ENCODE measurements at places on chromosomes 7 and 10.

- no peak overlapping the region for H3K27ac ChIP-seq
- no peaks in the 10 kb centered on the region for H3K36me3 ChIP-seq
- H3K27me3 ChIP-seq = no peaks in the 10 kb centered on the region
- H3K4me1 ChIP-seq = no peaks in the 10 kb centered on the region
These were observed 155.5 kb downstream of the BUB3 start for GRCh38 chr10:123309731-123310130.

DNA sequence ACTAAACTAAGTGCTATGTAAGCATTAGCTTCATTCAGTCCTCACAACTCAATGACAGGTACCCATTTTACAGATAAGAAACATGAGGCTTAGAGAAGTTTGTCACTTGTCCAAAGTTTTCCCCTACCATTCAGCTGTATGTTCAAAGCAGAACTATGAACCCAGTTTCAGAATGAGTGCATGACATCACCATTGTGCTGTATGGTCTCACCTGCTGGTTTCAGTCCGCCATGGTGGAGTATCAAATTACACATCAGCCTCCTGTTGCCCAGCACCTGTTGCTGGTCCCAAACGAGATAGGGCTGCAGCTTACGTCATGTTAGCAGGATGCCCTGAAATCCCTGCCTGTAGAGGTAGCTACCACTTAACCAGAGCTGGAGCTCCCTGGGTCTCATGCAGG is 95.0 kb downstream of the DYNC1I1 start:
- no peak overlapping the region for H3K4me3 ChIP-seq
- no peaks in the 10 kb centered on the region for H3K27me3 ChIP-seq
- H3K4me1 ChIP-seq = no peaks in the 10 kb centered on the region
- no peak overlapping the region for H3K27ac ChIP-seq

GRCh38 chr10:133191651-133192050 is 31.6 kb downstream of the KNDC1 start:
- no peak for DNase-seq
- H3K4me3 ChIP-seq = no peak overlapping the region
- H3K27me3 ChIP-seq = peaks cover 19% of the 10 kb centered on the region

DNA sequence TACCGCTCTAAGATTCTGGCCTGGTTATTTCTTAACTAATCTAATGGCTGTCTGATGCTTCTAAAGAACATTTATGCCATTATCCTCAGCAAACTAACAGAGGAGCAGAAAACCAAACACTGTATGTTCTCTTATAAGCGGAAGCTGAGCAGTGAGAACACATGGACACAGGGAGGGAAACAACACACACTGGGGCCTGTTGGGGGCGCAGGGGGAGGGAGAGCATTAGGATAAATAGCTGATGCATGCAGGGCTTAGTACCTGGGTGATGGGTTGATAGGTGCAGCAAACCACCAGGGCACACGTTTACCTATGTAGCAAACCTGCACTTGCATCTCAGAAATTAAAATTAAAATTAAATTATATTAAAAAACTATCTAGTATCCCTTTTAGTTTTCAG is 853.5 kb downstream of the GATA3 start:
- DNase-seq = no peak
- H3K27me3 ChIP-seq = peaks cover 21% of the 10 kb centered on the region
- peaks cover 2% of the 10 kb centered on the region for H3K4me1 ChIP-seq
- no peak overlapping the region for H3K27ac ChIP-seq

GRCh38 chr7:81590131-81590530 is 179.7 kb downstream of the HGF start:
- DNase-seq = no peak
- H3K4me1 ChIP-seq = no peaks in the 10 kb centered on the region
- H3K27ac ChIP-seq = no peak overlapping the region
- no peak overlapping the region for H3K4me3 ChIP-seq
- H3K27me3 ChIP-seq = no peaks in the 10 kb centered on the region

- H3K4me1 ChIP-seq = peaks cover 42% of the 10 kb centered on the region
- DNase-seq = no peak
- no peaks in the 10 kb centered on the region for H3K27me3 ChIP-seq
- H3K27ac ChIP-seq = peak overlapping the region; percentile 29
- peaks cover 37% of the 10 kb centered on the region for H3K36me3 ChIP-seq
These were observed 4.4 kb downstream of the DDIT4 start for GRCh38 chr10:72277996-72278667.

DNA sequence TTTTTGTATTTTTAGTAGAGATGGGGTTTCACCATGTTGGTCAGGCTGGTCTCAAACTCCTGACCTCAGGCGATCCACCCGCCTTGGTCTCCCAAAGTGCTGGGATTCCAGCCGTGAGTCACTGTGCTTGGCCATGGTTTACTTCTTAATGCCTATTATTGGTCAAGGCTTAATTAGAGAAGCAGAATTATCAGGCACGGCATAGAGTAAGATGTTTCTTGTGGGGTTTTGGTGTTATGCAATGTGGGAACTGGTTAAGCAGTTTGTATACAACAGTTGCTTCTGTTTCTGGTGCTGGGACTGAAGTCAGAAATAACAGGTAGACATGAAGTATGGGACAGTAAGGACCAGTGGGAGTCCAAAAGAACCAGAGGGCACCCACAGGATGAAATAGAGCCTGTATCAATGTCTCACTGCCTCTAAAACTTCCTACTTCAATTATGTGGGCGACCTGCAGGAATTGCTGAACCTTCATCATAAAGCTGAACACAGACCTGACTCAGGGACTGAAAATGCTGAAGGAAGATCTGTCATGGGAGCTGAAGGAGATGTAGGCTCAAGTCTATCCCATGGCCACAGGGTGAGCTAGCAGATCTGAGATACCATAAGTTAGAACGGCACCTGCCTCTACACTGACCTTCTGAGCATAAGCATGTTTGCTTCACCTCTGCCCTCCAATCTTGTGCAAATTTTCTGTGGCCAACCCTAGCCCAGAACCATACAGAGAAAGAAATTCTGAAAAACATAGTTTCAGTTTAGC is 38.3 kb upstream of the VCL start:
- no peak for DNase-seq
- H3K27me3 ChIP-seq = no peaks in the 10 kb centered on the region
- H3K36me3 ChIP-seq = peaks cover 7% of the 10 kb centered on the region
- peaks cover 45% of the 10 kb centered on the region for H3K4me1 ChIP-seq

DNA sequence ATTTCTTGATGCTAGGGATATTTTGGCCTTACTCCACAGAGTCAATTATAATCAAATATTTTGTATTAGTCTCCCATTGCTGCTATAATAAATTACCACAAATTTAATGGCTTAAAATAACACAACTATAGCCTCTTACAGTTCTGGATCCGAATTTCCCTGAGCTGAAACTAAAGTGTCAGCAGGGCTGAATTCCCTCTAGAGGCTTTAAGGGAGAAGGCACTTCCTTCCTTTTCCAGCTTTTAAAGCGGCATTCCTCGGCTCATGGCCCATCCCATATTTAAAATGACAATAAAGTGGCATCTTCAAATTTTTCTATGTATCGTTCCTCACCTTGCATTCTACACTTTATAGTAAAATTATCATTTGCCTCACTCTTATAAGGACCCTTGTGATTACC is 421.4 kb upstream of the ZWINT start:
- no peaks in the 10 kb centered on the region for H3K27me3 ChIP-seq
- H3K27ac ChIP-seq = no peak overlapping the region
- no peak for DNase-seq

- no peak overlapping the region for H3K27ac ChIP-seq
- no peaks in the 10 kb centered on the region for H3K36me3 ChIP-seq
- H3K4me3 ChIP-seq = no peak overlapping the region
- no peaks in the 10 kb centered on the region for H3K27me3 ChIP-seq
- no peak for DNase-seq
- no peaks in the 10 kb centered on the region for H3K4me1 ChIP-seq
These were observed 339.7 kb downstream of the PTPRN2 start for GRCh38 chr7:158247758-158248487.

GRCh38 chr10:29811751-29812427 is 177.1 kb upstream of the SVIL start:
- H3K27ac ChIP-seq = no peak overlapping the region
- peak overlapping the region; percentile 43 for H3K4me3 ChIP-seq
- DNase-seq = peak; percentile 8
- peaks cover 16% of the 10 kb centered on the region for H3K27me3 ChIP-seq
- no peaks in the 10 kb centered on the region for H3K36me3 ChIP-seq
- H3K4me1 ChIP-seq = peaks cover 5% of the 10 kb centered on the region

DNA sequence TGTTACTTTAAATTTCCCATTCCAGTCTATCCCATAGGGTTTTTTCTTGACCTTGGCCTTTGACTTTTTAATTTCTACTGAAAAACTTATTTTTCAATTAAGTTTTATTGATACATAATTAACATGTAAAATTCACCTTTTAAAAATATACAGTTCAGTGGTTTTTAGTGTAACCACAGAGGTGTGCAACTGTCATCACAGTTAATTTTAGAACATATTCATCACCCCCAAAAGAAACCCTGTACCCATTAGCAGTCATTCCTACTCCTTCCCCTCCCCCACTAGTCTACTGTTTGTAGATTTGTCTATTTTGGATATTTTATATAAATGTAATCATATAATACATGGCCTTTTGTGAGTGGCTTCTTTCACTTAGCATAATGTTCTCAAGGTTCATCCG is 96.5 kb upstream of the GJD4 start:
- DNase-seq = no peak
- no peaks in the 10 kb centered on the region for H3K27me3 ChIP-seq
- H3K27ac ChIP-seq = peak overlapping the region; percentile 15
- no peaks in the 10 kb centered on the region for H3K36me3 ChIP-seq

DNA sequence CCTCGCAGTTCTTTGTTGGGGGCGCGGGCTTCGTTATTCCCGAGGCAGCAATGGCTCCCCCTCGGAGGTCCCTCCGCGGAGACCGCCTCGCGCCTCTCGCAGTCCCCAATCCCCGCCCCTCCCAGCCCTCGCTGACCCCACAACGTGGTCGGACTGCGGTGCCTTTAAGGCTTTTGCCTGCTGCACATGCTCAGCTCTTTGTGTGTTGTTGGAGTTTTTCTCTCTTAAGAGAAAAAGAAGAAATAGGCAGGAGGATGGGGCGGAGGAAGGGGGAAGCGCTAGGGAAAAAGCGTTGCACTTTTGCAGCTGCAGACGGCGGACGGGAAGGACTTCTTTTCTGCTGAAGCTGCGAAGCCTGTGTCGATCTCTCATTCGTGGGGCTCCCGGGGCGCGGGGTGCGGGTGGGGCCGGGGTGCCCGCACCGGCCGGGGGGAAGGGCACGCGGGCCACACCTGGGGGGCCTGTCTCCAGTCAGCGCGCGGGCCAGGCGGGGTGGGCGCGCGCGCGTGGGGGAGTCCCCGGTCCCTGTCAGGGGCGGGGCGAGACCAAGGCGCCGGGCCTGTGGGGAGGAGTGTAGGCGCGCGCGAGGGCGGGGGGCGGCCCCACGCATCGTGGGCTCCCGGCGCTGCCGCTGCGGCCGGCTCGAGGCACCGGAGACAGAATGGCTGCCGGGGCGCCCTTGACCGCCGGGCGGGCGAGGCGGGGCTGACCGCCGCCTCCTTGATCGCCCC is 445 bp upstream of the ATRNL1 start:
- H3K4me3 ChIP-seq = peak overlapping the region; percentile 82
- H3K36me3 ChIP-seq = no peaks in the 10 kb centered on the region
- no peak overlapping the region for H3K27ac ChIP-seq
- no peak for DNase-seq
- H3K4me1 ChIP-seq = peaks cover 13% of the 10 kb centered on the region

DNA sequence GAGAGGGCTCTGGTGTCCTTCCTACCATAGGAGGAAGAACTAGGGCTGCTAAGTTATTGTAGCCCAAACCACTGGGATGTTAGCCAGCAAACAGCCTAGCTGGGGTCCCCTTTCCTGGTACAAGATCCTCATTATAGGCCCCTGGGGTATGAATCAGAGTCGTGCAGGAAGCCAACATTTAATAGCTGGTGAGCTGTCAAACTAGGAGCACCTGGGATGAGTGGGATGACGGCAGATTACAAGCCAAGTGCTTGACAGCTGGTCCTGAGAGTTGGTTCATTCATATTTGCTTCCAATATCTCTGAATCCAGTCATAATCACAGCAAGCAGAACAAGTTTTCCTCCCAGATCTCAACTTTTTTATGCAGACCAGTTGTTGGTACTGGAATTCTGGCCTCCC is 25.1 kb upstream of the DNAJB12 start:
- H3K27ac ChIP-seq = no peak overlapping the region
- peaks cover 11% of the 10 kb centered on the region for H3K36me3 ChIP-seq
- no peaks in the 10 kb centered on the region for H3K27me3 ChIP-seq

GRCh38 chr7:90877201-90877600 is 281.1 kb downstream of the CDK14 start:
- H3K27ac ChIP-seq = no peak overlapping the region
- H3K27me3 ChIP-seq = no peaks in the 10 kb centered on the region
- DNase-seq = no peak
- no peaks in the 10 kb centered on the region for H3K36me3 ChIP-seq

DNA sequence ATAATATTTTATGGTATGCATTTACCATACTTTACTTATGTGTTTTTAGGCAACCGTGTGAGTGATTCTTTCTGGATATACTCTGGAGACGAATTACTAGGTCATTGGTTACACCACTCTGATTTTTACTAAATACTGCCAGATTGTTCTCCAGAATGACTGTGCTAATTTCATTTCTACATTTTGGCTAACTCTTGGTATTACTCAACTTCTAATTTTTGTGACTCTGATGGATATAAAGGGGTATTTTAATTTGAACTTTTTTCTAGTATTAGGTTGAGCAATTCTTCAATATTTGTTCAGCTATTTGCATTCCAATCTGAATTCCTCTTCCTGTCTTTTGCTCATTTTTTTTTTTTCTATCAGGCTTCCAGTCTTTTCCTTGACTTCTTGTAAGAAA is 223.6 kb downstream of the MDFIC start:
- no peaks in the 10 kb centered on the region for H3K36me3 ChIP-seq
- no peaks in the 10 kb centered on the region for H3K27me3 ChIP-seq
- H3K27ac ChIP-seq = no peak overlapping the region
- H3K4me3 ChIP-seq = no peak overlapping the region
- DNase-seq = no peak

GRCh38 chr10:70201105-70201504 is 30.8 kb upstream of the SAR1A start:
- H3K27ac ChIP-seq = peak overlapping the region; percentile 49
- no peak overlapping the region for H3K4me3 ChIP-seq
- no peaks in the 10 kb centered on the region for H3K27me3 ChIP-seq
- H3K4me1 ChIP-seq = peaks cover 15% of the 10 kb centered on the region
- no peak for DNase-seq

DNA sequence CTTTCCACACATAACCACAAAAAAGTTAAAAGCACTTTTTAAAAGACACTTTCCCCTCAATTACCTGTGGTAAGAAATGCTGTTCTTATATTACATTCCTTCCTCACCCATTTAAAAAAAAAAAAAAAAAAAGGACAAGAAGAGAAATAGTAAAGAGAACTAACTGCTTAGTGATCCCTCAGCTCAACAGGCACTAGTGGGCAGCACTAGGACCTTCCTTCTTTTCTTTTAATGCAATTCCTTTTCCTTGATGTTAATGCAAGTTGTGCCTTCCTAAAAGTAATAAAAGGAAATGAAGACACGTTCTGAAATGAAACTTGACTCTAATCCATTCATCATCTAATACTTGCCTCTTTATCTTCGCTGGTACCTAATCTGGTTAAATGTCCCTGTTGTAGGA is 189.7 kb downstream of the TCF7L2 start:
- peaks cover 3% of the 10 kb centered on the region for H3K4me1 ChIP-seq
- peaks cover 4% of the 10 kb centered on the region for H3K36me3 ChIP-seq
- H3K27me3 ChIP-seq = no peaks in the 10 kb centered on the region
- no peak overlapping the region for H3K27ac ChIP-seq

Data from effector memory CD8-positive, alpha-beta T cell (primary cell).